Activated T-helper 17 cell treated with anti-CD3 and anti-CD28 coated beads, Interleukin-2, amount 50 U/mL, for 72 hours (primary cell): ENCODE measurements at places on chromosomes 5 and 9. TPM values are rescaled to one million over a fixed set of nuclear protein-coding genes. Genes with fewer than 3 reads are reported as not detected.
A peak's percentile ranks its signal among the peaks of the same experiment; 100 is the strongest.

- no peak for ATAC-seq
Measured at GRCh38 chr5:174737330-174737729, 12.9 kb downstream of the MSX2 start.

DNA sequence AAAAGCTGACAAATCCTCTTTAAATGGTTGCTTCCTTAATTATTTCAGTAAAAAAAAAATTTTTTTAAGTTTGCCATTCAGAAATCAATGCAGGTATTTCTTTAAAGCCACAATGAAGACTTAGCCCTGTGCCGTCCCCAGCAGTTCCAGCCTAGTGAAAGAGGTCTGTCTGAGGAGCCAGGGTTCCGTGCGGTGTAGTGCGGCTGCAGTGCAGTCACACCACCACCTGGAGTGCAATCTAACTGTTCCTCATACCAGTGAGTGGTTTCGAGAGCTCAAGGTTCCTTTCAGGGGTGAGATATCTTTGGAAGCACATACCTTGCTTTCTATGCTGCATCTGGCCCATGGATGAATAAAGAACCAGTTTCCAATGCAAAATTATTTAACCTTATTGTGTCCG is 87.5 kb downstream of the FANCC start:
- ATAC-seq: no peak

SLC45A2 gene
- not detected for total RNA-seq

DNA sequence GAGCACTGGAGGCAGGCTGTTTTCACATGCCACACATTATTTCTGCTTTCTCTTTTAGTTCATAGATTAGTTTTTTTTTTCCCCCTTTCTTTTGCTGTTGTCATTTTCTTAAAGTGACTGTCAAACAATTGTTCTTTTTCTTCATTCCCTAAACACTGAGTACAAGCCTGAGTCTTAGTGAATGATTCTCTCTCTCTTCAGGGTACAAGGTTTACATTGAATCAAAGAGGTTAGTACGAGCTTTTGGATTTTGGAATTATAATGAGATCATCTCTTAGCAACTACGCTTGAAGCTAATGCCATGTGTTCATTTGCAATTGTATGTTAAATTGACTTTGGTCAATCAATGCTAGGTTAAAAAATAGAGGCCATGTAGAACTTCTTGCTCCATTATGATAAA is 125.1 kb downstream of the CMYA5 start:
- ATAC-seq: no peak

C7 gene
- total RNA-seq: not detected

DNA sequence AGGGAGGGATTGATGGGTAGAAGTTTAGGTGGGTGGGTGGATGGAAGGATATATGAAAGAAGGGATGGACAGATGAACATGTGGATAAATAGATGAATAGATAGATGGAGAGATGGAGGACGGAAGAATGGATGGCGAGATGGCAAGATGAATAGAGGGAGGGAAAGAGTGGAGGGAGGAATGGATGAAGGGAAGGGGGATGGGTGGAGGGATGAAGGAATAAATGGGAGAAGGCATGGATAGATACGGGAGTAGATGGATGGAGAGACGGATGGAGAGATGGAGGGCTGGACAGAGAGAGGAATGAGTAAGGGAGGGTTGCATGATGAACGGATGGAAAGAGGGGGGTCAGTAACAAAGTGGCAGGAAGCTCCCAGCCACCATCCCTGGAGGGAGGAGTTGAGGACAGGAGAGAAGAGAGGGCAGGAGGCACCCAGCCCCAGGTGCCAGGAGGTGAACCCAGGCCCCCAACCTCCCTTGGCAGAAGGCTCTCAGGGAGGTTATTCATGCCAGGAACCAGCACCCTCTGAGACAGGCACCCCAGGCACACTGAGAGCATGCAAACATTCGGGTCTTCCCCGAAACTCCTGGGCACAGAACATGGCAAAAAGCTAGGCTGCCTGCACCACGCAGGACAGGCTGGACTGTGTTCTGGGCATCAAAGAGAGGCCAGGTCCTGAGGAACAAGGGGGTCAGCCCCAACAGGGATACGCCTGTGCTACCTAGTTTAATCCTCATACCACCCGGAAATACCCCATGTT is 9.1 kb downstream of the SARDH start:
- no peak for ATAC-seq

GRCh38 chr5:140801494-140801841 is 611 bp downstream of the PCDHA3 start:
- ATAC-seq: no peak

- ATAC-seq: no peak
Measured at GRCh38 chr9:108786322-108786721, 69.5 kb downstream of the ACTL7B start.

- ATAC-seq: no peak
Measured at GRCh38 chr9:37575001-37575400, 1.2 kb downstream of the FBXO10 start.

DNA sequence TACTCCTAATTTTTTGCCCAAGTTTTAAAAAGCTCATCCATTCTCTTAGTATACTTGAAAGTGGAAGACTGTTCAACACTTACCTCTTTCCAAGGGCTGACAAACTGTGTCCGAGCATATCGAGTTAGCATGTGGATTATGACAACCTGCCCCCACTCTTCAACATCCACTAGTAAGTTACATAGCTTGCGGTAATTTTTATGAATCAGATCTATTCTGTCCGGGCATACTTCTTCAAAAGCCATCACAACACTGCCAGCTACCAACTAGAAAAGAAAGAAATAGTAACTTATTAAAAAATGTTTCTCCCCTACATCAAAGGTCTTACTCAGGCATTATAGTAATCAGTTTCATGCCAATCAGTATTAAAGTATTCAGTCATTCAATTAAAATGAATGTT is 78.5 kb downstream of the AP3B1 start:
- ATAC-seq: no peak

GRCh38 chr5:66558560-66558959 is 37.6 kb upstream of the MAST4 start:
- peak; percentile 42 for ATAC-seq

DNA sequence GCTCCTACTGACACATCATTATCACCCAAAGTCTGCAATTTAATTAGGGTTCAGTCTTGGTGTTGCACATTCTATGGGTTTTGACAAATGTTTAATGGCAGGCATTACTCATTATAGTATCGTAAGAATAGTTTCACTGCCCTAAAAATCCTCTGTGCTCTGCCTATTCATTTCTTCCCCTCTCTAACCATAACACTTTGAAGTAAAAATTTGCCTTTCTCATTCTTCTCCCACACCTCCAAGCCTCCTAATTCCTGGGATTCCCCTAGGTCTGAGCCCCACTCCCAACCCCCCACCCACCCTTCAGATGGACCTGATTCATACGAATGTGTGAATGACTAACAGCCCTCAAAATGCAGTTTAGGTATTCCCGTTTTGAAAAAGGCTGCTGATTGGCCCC is 18.4 kb downstream of the ENC1 start:
- ATAC-seq: peak; percentile 97

GRCh38 chr9:133355881-133356357 is 368 bp downstream of the SURF1 start:
- ATAC-seq: peak; percentile 42

DNA sequence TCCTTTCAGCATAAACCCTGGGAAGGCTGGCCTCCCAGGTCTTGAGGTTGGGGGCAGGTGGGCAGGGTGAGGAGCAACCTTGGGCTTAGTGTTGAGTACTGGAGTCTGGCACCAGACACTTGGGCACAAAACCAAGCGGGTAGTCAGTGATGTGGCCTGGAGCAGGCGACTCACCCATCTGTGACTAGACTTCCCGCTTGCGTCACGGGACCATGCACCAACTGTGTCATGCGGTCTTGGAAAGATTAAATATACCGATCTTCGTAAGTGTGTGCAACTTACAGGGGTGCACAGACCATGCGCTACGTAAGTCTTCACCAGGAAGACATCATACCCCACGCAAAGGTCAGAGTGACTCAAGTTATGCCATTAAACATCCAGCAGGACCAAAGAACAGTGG is 304.4 kb upstream of the IRX4 start:
- no peak for ATAC-seq

DNA sequence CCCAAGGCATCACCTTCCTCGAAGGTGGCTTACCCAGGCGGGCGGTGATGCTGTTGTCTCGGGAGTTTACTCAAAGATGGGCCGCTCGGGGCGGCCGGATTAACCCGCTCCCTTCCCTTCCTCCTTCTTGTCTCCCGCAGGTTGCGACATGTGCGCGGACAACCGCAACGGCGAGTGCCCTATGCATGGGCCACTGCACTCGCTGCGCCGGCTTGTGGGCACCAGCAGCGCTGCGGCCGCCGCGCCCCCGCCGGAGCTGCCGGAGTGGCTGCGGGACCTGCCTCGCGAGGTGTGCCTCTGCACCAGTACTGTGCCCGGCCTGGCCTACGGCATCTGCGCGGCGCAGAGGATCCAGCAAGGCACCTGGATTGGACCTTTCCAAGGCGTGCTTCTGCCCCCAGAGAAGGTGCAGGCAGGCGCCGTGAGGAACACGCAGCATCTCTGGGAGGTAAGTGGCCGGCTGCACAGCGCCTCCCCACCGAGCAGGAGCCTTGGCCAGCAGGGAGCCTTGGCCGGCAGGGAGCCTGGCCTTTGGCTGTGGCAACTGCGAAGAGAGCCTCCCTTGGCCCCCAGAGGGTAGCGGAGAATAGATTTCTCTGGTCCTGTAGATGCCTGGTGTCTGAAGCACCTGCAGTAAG is 10.6 kb downstream of the PRDM6 start:
- peak; percentile 14 for ATAC-seq

SHB gene
- 0.95 TPM for total RNA-seq

GRCh38 chr5:167899490-167900070 is 391.9 kb upstream of the WWC1 start:
- ATAC-seq: no peak

DNA sequence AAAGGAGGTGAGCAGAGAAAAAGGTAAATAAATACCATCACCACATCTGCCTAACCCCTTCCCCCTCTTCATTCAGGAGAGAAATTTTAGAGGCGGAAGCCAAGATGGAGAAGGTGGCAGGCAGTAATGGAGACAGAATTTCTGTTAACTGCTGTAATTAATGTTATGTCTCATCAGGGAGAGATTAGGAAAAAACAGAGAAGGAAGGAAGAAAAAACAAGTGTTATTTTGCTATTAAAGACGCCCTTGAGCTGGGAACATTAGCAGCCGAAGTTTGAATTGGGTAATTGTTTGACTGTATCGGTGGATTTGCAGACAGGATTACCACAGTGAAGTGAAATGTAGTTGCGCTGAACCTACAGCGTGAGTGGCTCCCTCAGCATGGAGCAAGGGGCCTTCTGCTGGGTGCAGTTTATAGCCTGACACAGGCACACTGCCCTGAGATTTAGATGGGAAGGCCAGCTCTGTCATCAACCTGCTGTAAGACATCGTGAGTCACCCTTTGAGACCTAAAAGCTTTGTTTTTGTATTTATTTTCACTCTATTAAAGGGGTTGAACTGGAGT is 136.3 kb downstream of the ASTN2 start:
- ATAC-seq: no peak

DNA sequence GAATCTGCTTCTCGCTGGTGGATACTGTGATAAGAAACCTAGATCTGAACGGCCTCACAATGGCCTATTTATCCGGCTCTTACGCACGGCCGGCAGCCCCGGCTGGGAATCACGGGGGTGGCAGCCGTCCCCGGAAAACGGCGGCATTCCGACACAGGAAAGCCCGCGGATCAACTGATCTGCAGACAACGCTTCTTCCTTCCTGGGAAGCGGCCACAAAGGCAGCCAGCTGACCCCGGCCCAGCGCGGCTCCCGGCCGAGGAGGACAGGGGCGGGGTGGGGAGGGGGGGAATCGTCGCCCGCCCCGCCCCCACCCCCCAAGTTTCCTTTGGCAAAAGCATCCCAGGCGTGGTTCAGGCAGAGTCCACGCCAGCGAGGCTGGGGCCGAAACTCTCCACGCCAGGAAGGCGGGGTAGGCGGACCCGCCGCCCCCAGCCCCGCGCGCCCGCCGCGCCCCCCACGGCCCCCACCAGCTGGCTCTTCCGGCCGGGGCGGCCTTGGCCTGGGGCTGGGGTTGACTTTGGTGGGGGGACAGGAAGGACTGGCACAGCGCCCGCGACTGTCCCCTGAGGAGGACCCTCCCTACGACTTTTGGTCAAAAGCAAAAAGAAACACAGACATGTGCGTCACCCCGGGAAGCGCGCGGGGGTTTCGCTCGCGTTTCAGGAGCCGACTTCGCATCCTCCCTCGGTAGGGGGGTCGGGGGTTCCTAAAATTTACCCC is 247.7 kb upstream of the ANKRD55 start:
- peak; percentile 15 for ATAC-seq

DNA sequence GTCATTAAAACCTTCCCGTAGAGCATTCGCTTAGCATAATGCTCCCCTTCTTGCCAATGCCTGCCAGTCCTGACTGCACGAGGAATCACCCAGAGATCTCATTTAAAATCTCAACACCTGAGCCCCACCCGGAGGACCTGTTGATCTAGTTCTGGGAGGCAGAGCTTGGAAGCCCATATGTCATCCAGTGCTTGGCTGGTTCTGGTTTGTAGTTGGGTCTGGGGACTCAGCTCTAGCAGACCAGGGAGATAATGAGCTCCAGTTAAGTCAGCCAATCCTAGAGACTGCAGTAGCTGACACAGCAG is 131.8 kb upstream of the DAP start:
- no peak for ATAC-seq

GRCh38 chr5:176836811-176837706 is 26.7 kb downstream of the UNC5A start:
- ATAC-seq: no peak

GRCh38 chr9:112042769-112043168 is 132.3 kb downstream of the SUSD1 start:
- ATAC-seq: no peak

DNA sequence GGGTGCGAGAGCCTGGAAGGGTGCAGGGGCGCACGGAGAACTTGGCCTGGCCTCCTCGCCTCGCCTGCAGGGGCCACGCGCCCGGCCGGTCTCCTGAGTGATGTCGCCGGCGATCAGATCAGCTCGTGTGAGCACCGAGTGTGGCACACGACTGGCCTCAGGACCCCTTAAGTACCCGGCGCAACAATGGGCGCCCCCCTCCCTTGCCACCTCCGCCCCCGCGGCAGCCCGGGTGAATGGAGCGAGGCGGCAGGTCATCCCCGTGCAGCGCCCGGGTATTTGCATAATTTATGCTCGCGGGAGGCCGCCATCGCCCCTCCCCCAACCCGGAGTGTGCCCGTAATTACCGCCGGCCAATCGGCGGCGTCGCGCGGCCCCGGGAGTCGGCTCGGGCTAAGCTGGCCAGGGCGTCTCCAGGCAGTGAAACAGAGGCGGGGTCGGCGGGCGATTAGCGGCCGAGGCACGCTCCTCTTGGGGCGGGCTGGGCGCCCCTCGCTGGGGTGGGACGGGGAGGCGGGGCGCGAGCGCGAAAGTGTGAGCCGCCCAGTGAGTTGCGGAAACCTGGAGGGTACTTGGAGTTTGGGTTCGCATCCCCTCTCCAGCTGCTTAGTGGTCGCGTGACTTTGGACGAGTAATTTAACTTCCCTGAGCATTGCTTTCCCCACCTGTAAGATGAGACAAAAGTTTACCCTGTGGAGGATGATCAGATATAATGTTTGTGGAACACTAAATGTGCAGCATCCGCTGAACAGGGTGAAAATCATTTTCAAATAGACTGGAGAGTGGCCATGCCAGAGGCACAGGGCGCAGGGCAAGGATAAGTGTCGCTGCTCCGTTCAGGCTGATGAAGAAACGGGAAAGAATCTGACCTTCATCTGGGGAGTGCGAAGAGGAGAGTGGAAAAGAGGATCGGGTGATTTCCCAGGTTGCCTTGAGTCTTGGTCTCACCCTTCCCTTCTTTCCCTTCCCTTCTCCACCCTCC is at the start of gene NEUROG1:
TSS of gene NEUROG1 (minus strand) at position 145 of the 982 bp plus-strand sequence. CDS start 274 bp downstream, outside the sequence.
- no peak for ATAC-seq
